ENCODE measurements at places on chromosomes 1 and 21.

DNA sequence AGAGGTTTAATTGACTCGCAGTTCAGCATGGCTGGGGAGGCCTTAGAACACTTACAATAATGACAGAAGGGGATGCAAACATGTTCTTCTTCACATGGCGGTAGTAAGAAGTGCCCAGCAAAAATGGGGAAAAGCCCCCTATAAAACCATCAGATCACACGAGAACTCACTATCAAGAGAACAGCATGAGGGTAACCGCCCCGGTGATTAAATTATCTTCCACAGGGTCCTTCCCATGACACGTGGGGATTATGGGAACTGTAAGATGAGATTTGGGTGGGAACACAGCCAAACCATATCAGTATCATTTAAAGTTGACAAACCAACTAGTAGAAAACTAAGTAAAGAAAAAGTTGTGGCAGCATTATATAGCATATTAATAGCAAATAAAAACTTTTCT is 71.3 kb upstream of the DNAJC6 start:
- no peak for DNase-seq

- no peak for DNase-seq
Observed at GRCh38 chr1:200642481-200642880, 21.9 kb upstream of the KIF14 start.

DNA sequence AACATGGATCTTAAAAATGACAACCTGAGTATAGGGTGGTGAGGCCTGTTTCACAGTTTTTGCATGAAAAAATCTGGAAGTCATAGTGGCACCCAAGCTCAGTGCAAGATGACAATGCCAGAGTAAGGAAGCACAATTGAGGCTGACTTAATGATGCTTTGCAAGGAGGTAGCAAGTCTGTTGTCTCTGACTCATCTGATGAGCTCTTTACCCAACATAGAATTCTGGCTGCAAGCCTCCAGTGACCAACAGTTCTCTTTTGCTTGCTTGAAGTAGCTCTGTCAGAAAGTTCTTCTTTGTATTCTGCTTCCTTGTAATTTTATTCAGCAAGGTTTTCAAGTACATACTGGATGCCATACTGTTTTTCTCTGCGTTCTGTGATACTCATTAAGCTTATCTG is 117.1 kb downstream of the FOXD2 start:
- no peak for DNase-seq

- DNase-seq, result no peak
Observed at GRCh38 chr1:226889616-226890330, 19.4 kb downstream of the PSEN2 start.

DNA sequence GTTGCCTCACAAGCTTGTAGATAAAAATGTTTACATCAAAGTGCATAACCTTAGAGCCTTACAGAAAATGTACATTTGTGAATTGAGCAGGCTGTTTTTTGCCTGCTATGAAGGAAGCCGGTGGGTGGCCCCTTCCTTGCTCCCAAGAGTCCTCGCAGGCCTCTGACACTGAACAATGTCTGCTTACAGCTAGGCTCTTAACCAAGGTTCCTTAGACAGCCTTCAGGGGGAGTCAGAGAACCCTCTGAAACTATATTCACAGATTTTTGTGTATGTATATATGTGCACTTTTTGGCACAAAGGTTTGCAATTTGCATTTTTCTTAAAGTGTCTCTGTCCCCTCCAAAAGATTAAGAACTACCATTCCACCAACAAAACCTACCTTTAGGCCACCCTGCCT is 282.6 kb downstream of the BARHL2 start:
- no peak for DNase-seq

- peak; percentile 90 for DNase-seq
Observed at GRCh38 chr1:32335790-32336590, at the start of gene MARCKSL1. Gene MARCKSL1 (minus strand): TSS chr1:32336233. CDS start chr1:32336033, 200 bp downstream.

- DNase-seq, result no peak
Observed at GRCh38 chr1:5998906-5999301, 6.7 kb upstream of the NPHP4 start.

GRCh38 chr1:152967201-152967600 is 3.2 kb upstream of the SPRR4 start:
- no peak for DNase-seq

- no peak for DNase-seq
Observed at GRCh38 chr1:113191579-113192076, 118.6 kb downstream of the LRIG2 start.

DNA sequence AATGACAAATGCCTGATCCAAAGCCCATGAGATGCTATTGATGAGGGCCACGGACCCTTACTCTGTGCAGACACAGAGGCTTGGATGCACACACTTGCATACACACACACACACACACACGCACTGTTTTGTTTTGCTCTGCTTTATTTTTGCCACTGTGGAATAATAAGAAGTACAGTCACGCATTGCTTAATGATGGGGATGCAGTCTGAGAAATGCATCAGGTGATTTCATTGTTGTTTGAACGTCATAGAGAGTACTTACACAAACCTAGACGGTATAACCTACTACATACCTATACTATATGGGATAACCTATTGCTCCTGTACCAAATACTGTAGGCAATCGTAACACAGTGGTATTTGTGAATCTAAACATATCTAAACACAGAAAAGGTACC is 104.4 kb downstream of the RHOU start:
- DNase-seq, result no peak

- no peak for DNase-seq
Observed at GRCh38 chr21:39359382-39359781, 10.5 kb upstream of the HMGN1 start.

GRCh38 chr1:185727726-185728125 is 6.5 kb upstream of the HMCN1 start:
- no peak for DNase-seq

GRCh38 chr1:158024737-158025136 is 31.3 kb downstream of the KIRREL1 start:
- no peak for DNase-seq

All from activated naive CD4-positive, alpha-beta T cell (primary cell).